ENCODE measurements at places on chromosomes 2 and 18.

DNA sequence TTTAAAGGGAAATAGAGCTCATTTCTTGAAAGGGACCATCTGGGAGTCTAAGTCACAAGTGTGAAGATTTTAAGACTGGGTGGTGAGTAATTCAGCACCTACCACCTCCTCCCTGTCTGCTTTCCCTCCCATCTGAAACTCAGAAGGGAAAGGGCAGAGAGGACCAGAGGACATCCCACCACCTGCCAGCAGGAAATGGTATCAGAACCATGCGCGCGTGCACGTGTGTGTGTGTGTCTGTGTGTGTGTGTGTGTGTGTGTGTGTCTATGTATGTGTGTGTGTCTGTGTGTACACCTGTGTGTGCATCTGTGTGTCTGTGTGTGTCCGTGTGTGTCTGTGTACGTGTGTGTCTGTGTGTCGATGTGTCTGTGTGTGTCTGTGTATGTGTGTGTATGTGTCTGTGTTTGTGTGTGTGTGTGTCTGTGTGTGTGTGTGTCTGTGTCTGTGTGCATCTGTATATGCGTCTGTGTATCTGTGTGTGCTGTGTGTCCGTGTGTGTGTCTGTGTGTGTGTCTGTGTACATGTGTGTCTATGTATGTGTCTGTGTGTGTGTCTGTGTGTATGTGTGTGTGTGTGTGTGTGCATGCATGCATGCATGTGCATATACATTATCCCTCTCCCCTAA lies 76.8 kb downstream of the ZFP36L2 start:
- DNase-seq: no peak

GRCh38 chr2:37683921-37684780 lies 12.7 kb upstream of the CDC42EP3 start:
- DNase-seq: no peak

- DNase-seq: no peak
Measured at GRCh38 chr18:78787751-78788150, 191.9 kb upstream of the SALL3 start.

DNA sequence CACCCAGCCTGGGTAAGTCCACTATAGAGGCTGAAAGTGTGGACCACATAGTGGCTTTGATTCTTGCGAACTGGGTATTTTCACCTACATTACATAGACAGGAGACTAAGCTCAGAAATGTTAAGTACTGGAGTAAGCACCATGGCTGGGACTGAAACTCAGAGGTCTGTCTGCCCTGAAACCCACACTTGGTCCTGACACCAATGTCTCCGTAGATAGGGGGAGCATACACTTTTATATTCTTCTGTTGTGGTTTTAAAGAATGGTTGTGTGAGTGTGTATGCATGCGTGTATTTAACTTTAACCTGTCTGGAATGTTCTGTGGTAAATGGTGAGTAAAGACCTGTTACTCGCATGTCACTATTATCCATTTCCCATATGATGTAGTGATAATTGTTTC lies 10.3 kb upstream of the NPPC start:
- no peak for DNase-seq

DNA sequence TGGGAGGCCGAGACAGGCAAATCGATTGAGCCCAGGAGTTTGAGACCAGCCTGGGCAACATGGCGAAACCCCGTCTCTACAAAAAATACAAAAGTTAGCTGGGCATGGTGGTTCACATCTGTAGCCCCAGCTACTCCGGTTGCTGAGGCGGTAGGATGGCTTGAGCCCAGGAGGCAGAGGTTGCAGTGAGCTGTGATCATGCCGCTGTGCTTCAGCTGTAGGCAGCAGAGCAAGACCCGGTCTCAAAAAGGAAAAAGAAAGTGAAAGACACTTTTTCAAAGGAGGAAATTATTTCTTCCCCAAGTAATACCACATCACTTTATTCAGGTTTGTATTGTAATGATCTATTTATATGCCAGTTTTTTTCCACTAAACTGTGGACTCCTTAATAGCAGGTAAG lies 35.7 kb upstream of the TAF4B start:
- DNase-seq: no peak

Data from SW 1271 (cell line).